Panc1 (cell line): ENCODE measurements at places on chromosomes 6 and 20. TPM values are rescaled to one million over a fixed set of nuclear protein-coding genes. Genes with fewer than 3 reads are reported as not detected.

- H3K36me3 ChIP-seq: no peaks in the 10 kb centered on the region
- peaks cover 6% of the 10 kb centered on the region; the same call in 1 of the 2 replicates for H3K27me3 ChIP-seq
- no peak within 1 kb of the TSS for H3K27ac ChIP-seq
- H3K4me3 ChIP-seq: no peak within 1 kb of the TSS
- H3K4me1 ChIP-seq: no peaks in the 10 kb centered on the region
- DNase-seq: no peak
Measured at GRCh38 chr20:58852543-58853271, at the start of gene GNAS. GNAS (plus strand) TSS chr20:58852716.

DNA sequence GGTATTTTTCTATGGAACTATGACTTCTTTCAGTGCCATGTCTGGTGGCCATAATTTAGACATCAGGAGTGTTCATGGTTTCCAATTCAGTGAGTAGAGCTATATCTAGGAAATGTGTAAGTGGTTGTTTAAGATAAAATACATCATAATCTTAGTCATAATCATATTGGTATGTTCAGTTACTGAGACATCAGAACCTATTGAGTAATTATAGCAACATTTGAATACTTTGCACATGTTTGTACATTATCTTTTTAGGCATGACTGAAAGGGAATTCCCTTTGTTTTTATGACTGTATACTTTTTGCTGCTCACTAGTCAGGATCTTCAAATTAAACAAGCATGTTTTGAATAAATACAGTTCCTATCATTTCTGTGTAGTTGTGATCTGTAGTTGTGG, 64.0 kb downstream of the STXBP5 start:
- H3K4me3 ChIP-seq: no peak overlapping the region
- no peaks in the 10 kb centered on the region for H3K27me3 ChIP-seq
- DNase-seq: no peak
- no peak overlapping the region for H3K27ac ChIP-seq

- no peaks in the 10 kb centered on the region for H3K36me3 ChIP-seq
- no peaks in the 10 kb centered on the region for H3K4me1 ChIP-seq
- no peak overlapping the region for H3K4me3 ChIP-seq
- peaks cover 2% of the 10 kb centered on the region; the same call in 1 of the 2 replicates for H3K27me3 ChIP-seq
Measured at GRCh38 chr20:13857304-13857703, 72.5 kb downstream of the NDUFAF5 start.

GRCh38 chr6:95240514-95240913, 336.8 kb upstream of the MANEA start:
- no peaks in the 10 kb centered on the region for H3K36me3 ChIP-seq
- no peaks in the 10 kb centered on the region for H3K27me3 ChIP-seq
- no peak overlapping the region for H3K4me3 ChIP-seq
- H3K4me1 ChIP-seq: no peaks in the 10 kb centered on the region

- no peak overlapping the region; the same call in 1 of the 2 replicates for H3K27ac ChIP-seq
- H3K36me3 ChIP-seq: no peaks in the 10 kb centered on the region
- DNase-seq: peak; percentile 85
- H3K4me1 ChIP-seq: peaks cover 14% of the 10 kb centered on the region; the same call in 1 of the 2 replicates
- H3K4me3 ChIP-seq: no peak overlapping the region
- H3K27me3 ChIP-seq: no peaks in the 10 kb centered on the region
Measured at GRCh38 chr20:11204926-11205768, 531.3 kb upstream of the JAG1 start.

The NHLRC1 gene
- 2.1 TPM for total RNA-seq

The NEURL2 gene
- 3.0 TPM for total RNA-seq

The MATN4 gene
- total RNA-seq: 0.15 TPM
